Right renal cortex interstitium (tissue), 3 donors: ENCODE measurements at places on chromosomes 16 and 17. TPM values are rescaled to one million over a fixed set of nuclear protein-coding genes. Genes with fewer than 3 reads are reported as not detected.

- DNase-seq, result no peak
Observed at GRCh38 chr16:30846649-30847402, 47.1 kb downstream of the BCL7C start.

GRCh38 chr17:46024590-46024989, 25.5 kb downstream of the STH start:
- no peak for DNase-seq

GRCh38 chr16:49827805-49828438, 28.0 kb downstream of the ZNF423 start:
- DNase-seq, result no peak

The MYH3 gene
- polyA plus RNA-seq, result 1.6 TPM

The TPSD1 gene
- not detected for polyA plus RNA-seq
